ENCODE measurements at places on chromosomes 12 and 14.

GRCh38 chr12:117067638-117068037 is 31.6 kb downstream of the TESC start:
- DNase-seq, result no peak

- no peak for DNase-seq
These were observed 264.6 kb downstream of the PAWR start for GRCh38 chr12:79426121-79426520.

DNA sequence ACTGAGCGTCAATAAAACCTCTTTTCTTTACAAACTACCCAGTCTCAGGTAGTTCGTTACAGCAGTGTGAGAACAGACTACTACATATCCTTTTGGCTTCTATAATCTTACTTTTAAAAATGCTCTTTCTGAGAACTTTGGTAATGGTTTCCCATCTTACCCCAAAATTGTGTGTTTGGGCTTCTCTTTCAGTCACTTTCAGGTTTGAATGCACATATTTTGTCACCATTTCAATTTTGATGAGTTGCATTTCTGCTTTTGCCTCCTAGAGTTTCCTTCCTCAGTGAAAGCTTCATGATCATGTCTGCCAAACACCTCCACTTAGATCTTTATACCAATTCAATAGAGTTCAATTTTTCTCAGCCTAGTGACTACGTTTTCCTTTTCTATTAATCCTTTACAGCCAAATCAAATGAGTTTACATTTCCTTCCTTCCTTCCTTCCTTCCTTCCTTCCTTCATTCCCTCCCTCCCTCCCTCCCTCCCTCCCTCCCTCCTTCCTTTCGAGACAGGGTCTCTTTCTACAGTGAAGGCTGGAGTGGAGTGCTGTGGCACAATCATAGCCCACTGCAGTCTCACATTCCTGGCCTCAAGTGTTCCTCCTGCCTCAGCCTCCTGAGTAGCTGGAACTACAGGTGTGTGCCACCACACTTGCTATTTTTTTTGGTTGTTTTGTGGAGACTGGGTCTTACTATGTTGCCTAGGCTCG is 124.9 kb downstream of the BCAT1 start:
- no peak for DNase-seq

GRCh38 chr12:80749456-80749855 is 32.7 kb downstream of the MYF5 start:
- no peak for DNase-seq

Measured in tibial artery (tissue), 4 donors.